ENCODE measurements at places on chromosomes 16 and 17. TPM values are rescaled to one million over a fixed set of nuclear protein-coding genes. Genes with fewer than 3 reads are reported as not detected.

Gene KCNH6
- not detected for total RNA-seq

- no peak for DNase-seq
- H3K4me3 ChIP-seq, result no peak overlapping the region
- H3K27me3 ChIP-seq, result no peaks in the 10 kb centered on the region
- no peak overlapping the region for H3K27ac ChIP-seq
- H3K36me3 ChIP-seq, result no peaks in the 10 kb centered on the region
Measured at GRCh38 chr17:72561266-72561665, 440.4 kb downstream of the SOX9 start.

Gene CNGB1
- not detected for total RNA-seq

DNA sequence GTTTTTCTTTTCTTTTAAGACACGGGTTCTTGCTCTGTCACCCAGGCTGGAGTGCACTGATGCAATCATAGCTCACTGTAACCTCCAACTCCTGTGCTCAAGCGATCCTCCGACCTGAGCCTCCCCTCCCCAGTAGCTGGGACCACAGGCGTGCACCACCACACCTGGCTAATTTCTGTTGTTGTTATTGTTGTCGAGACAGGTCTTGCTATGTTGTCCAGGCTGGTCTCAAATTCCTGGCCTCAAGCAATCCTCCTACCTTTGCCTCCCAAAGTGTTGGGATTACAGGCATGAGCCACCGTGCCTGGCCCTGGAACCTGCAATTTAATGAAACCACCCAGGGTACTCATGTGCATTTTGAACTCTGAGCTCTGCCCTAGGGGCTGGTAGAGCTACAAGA is 24.1 kb downstream of the JUP start:
- H3K27me3 ChIP-seq, result no peaks in the 10 kb centered on the region
- DNase-seq, result no peak
- no peak overlapping the region for H3K4me3 ChIP-seq

DNA sequence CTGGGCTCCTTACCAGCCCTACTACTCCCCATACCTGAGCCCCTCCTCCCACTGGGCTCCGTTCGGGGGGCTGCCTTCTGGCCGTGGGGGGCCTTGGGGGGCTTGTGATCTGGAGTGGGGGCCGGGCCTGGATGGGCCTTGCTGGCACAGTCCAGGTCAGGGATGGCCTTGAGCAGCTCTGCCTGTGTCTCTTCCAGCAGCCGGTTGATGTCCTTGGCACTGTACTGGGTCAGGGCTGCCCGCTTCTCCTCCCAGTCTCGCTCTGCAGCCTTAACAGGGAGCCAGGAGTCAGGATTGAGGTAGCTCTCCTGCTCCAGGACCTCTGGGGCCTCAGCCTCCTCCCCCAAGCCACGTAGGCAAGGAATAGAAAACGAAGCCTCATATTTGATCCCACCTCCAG is 54.6 kb downstream of the SRCIN1 start:
- no peaks in the 10 kb centered on the region for H3K4me1 ChIP-seq
- no peak for DNase-seq
- no peaks in the 10 kb centered on the region for H3K36me3 ChIP-seq

- H3K36me3 ChIP-seq, result no peaks in the 10 kb centered on the region
- peak overlapping the region; percentile 96 for H3K27ac ChIP-seq
- no peaks in the 10 kb centered on the region for H3K27me3 ChIP-seq
- no peak for DNase-seq
- peak overlapping the region; percentile 100 for H3K4me3 ChIP-seq
Measured at GRCh38 chr17:76498876-76499251, 2.4 kb downstream of the RHBDF2 start.

DNA sequence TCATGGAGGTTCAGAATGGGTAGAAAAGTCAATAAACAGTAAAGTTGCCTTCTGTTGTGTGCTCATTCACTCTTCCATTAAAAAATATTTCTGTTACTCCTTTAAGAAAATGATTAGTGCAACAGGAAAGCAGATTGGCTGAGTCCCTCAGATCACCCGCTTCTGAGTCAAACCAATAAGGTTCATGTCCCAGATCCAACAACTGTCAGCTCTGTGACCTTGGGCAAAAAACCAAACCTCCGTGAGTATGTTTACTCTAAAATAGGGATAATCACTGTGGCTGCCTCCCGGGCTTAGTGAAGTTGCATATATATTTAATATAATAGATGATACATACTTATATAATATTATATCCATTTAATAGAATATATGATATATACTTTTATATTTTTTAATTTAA is 698.5 kb upstream of the RBFOX1 start:
- H3K27me3 ChIP-seq, result no peaks in the 10 kb centered on the region
- H3K36me3 ChIP-seq, result no peaks in the 10 kb centered on the region
- H3K4me3 ChIP-seq, result no peak overlapping the region

- no peaks in the 10 kb centered on the region for H3K27me3 ChIP-seq
- no peaks in the 10 kb centered on the region for H3K36me3 ChIP-seq
- no peak for DNase-seq
Measured at GRCh38 chr16:2663553-2664546, 18.5 kb upstream of the KCTD5 start.

Gene CCL1
- total RNA-seq, result not detected

GRCh38 chr17:29710520-29710884 is 87.8 kb upstream of the CORO6 start:
- H3K4me3 ChIP-seq, result no peak overlapping the region
- H3K36me3 ChIP-seq, result no peaks in the 10 kb centered on the region
- DNase-seq, result no peak
- H3K4me1 ChIP-seq, result peaks cover 5% of the 10 kb centered on the region
- no peaks in the 10 kb centered on the region for H3K27me3 ChIP-seq
- no peak overlapping the region for H3K27ac ChIP-seq

Gene GP2
- total RNA-seq, result 8.7 TPM

Gene SLC47A1
- total RNA-seq, result 0.17 TPM

Gene CENPN
- total RNA-seq, result 76.7 TPM

DNA sequence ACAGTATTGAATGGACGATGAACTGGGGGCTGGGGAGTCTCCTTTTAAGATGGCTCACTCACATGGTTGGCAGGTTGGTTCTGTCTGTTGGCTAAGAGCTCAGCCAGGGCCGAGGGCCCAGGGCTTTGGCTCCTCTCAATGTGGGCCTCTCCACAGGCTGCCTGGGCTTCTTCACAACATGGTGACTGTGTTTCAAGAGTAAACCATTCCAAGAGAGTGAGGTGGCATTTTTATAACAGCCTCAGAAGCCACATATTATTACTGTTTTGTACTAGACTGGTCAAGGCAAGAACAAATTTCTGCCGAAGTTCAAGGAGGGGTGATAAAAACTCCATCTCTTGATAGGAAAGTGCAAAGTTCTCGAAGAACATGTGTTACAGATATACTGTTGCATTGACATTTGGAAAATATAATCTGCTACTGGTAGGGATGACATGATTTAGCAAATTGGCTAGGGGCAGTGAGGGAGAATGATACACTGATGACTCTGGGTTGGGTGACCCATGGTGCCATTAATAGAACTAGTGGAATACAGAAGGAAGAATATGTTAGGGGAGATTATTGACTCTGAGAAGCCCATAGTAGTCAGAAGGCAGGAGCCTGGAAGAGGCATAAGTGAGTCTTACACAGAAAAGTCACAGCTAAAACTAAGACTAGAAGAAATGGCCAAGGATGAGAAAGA is 13.7 kb downstream of the KRABD2 start:
- peaks cover 8% of the 10 kb centered on the region for H3K4me1 ChIP-seq
- no peak overlapping the region for H3K4me3 ChIP-seq
- H3K27me3 ChIP-seq, result no peaks in the 10 kb centered on the region
- no peak overlapping the region for H3K27ac ChIP-seq
- no peak for DNase-seq
- H3K36me3 ChIP-seq, result no peaks in the 10 kb centered on the region

Gene NOG
- total RNA-seq, result 0.25 TPM

DNA sequence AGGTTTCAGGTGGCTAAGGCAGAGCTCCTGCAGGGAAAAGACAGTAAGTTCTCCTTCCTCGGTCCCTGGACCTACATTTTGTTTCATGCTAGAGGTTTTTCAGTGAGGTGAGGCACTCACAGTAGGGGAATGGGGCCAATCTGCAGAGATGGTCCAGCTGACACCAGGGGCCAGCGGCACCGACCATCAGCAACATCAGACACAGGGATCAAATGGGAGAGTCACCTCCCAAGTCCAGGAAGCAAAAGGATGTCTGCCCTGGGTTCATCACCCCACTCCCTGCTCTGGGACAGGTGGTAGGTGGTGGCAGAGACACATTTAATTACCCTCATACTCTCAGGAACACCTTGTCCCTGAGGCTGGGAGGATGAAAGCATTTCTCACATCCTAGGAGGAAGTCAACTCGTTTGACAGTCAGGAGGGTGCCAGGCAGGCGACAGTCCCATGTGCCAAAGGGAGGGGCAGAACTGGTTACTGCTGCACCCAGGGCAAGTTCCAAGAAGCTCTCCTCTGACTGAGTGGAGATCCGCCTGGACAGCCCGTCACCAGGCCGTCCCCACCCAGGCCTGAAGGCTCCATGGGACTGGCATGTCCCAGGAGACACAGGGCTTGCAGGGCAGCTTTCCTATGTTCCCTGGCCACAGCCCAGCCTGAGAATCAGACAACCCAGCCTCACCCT is 19.2 kb downstream of the ATP6V0D1 start:
- peaks cover 19% of the 10 kb centered on the region for H3K4me1 ChIP-seq
- H3K27ac ChIP-seq, result no peak overlapping the region
- H3K36me3 ChIP-seq, result no peaks in the 10 kb centered on the region
- no peaks in the 10 kb centered on the region for H3K27me3 ChIP-seq
- no peak for DNase-seq

DNA sequence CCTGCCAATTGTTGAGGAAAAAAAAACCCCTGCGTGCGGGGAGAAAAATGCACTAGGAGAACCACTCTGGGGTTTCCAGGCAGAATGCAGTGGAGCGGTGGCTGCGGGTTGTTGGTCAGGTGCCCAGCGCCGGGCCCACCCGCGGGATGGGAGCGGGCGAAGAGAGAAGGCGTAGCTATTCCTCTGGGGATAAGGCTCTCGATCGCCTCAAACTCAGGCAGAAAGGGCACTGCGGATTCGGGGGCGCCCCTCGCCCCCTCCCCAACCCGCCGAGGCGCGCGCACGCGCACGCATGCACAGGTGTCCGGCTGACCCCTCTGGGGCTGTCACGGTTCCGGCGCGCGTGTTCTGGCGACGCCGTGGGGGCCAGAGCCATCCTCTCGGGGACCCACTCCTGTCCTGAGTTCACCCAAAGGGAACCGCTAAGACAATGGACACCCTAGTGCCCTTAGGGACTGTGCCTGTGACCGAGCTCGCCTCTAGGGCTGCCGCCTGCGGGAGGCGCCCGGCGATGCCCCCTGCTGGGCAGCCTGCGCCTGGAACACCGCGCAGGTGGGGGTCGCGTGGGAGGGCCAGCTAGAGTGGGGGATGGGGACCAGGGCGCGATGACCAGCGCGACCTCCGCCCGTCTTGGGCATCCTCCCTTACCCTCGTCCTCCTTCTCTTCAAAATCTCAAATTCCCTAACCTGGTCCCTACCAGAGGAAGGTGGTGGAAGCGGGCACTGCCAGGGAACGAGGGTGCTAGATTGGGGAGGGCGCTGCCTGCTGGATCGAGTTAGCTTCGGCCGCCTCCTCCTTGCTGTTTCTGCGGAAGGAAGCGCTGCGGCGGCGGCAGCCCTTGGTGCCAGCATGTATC is 14.4 kb upstream of the CBX8 start:
- H3K4me3 ChIP-seq, result peak overlapping the region; percentile 53
- H3K27me3 ChIP-seq, result peaks cover 6% of the 10 kb centered on the region
- no peaks in the 10 kb centered on the region for H3K36me3 ChIP-seq
- DNase-seq, result peak; percentile 50
- H3K4me1 ChIP-seq, result peaks cover 25% of the 10 kb centered on the region
- peak overlapping the region; percentile 21 for H3K27ac ChIP-seq

DNA sequence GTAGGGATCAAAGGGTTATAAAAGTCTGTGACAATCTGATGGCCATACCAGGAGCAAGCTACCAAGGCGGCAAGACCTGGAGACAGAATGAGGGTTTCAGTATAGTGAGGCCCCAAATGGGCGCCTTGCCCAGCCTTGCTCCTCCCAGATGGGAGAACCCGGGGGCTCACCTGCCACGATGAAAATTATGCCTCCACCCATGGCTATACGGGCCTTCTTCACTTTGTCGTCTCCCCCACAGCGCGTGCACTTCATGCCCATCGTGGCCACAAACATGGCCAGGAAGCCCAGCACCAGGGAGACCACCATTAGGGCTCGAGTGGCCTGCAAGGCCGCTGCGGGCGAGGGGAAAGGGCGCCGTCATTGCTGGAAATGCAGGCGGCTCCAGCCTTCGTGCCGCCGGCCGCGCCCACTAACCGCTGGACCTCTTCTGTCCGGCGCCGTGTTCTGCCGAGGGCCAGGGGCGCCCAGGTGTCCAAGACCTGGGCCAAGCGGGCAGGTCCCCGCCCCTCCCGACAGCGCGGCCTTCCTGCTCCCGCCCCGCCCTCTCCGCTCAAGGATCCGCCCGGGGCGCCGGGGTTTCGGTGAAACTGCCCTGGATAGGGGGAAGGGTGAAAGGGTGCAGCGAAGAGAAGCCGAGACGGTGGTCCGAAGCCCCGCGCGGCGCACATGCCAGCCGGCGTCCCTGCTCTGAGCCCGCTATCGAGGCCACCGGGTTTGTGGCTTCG is 1.5 kb downstream of the CLDN7 start:
- no peak for DNase-seq
- H3K4me3 ChIP-seq, result peak overlapping the region; percentile 98
- H3K27ac ChIP-seq, result peak overlapping the region; percentile 94
- no peaks in the 10 kb centered on the region for H3K27me3 ChIP-seq
- H3K4me1 ChIP-seq, result peaks cover 33% of the 10 kb centered on the region

GRCh38 chr17:76735586-76736348 is 1.4 kb downstream of the SRSF2 start:
- no peaks in the 10 kb centered on the region for H3K27me3 ChIP-seq
- peaks cover 34% of the 10 kb centered on the region for H3K36me3 ChIP-seq
- no peak for DNase-seq
- peaks cover 16% of the 10 kb centered on the region for H3K4me1 ChIP-seq
- H3K4me3 ChIP-seq, result peak overlapping the region; percentile 71
- peak overlapping the region; percentile 92 for H3K27ac ChIP-seq

Gene ATP2A3
- 23.1 TPM for total RNA-seq

GRCh38 chr16:89391-90302 is 11.6 kb downstream of the MPG start:
- DNase-seq, result no peak
- no peak overlapping the region for H3K27ac ChIP-seq
- no peaks in the 10 kb centered on the region for H3K27me3 ChIP-seq
- no peak overlapping the region for H3K4me3 ChIP-seq
- no peaks in the 10 kb centered on the region for H3K36me3 ChIP-seq

Data from HCT116 (cell line).